A673 (cell line): ENCODE measurements at places on chromosomes 12 and 14.

DNA sequence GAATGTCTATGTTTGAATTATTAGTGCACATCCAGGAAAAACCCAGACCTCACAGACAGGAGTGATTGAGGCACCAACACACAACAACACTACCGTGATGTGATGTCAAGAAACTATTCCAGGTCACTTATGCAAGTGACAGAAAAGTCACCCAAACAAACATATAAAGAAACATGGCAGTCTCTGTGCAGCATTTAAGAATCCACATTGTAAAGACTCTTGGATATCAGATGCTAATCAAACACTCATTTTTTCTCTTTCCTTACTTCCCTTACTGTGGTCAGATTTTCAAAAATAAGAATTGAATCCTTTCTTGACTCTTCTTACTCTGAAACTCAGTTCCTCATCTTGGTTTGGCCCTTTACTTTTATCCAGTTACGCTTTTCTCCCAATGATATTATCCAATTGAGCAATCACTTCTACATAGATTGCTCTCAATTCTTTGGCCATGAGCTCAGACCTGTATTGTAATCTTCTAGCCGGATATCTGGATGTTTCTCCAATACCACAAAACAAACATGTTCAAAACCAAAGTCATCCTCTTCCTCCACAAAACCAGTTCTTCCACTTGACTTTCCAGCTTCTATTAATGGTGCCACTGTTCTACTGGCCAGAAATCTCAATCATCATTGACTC lies 115.4 kb downstream of the DUSP6 start:
- H3K27me3 ChIP-seq, result no peaks in the 10 kb centered on the region
- H3K36me3 ChIP-seq, result no peaks in the 10 kb centered on the region

- DNase-seq, result no peak
- H3K36me3 ChIP-seq, result no peaks in the 10 kb centered on the region
- H3K4me1 ChIP-seq, result no peaks in the 10 kb centered on the region
- no peaks in the 10 kb centered on the region for H3K27me3 ChIP-seq
- H3K27ac ChIP-seq, result no peak overlapping the region
Measured at GRCh38 chr12:115506822-115507559, 770.5 kb downstream of the MED13L start.

DNA sequence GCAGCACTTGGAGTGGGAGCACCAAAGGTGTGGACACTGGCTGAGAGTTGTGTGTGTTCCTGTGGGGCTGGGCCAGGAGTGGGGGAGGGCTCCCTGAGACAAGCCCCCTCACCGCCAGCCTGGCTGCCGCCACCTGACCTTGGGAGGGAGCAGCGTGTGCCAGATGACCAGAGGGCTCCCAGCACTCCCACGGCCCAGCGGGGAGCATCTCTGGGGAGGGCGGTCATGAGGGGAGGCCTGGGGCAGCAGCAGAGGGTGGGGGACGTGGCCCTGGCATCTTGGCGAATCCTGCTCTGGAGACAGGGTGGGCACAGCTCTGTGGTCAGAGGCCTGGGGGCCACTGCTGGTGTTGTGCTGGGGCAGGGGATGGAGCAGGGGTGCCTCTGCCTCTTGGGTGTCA lies 10.7 kb downstream of the CEP170B start:
- no peaks in the 10 kb centered on the region for H3K27me3 ChIP-seq
- no peak overlapping the region for H3K4me3 ChIP-seq
- H3K27ac ChIP-seq, result no peak overlapping the region
- no peaks in the 10 kb centered on the region for H3K36me3 ChIP-seq
- H3K4me1 ChIP-seq, result no peaks in the 10 kb centered on the region

- no peak for DNase-seq
- H3K4me1 ChIP-seq, result no peaks in the 10 kb centered on the region
- H3K27me3 ChIP-seq, result no peaks in the 10 kb centered on the region
- no peak overlapping the region for H3K4me3 ChIP-seq
- no peak overlapping the region for H3K27ac ChIP-seq
- H3K36me3 ChIP-seq, result no peaks in the 10 kb centered on the region
Measured at GRCh38 chr12:105433804-105434203, 103.3 kb downstream of the C12orf75 start.

DNA sequence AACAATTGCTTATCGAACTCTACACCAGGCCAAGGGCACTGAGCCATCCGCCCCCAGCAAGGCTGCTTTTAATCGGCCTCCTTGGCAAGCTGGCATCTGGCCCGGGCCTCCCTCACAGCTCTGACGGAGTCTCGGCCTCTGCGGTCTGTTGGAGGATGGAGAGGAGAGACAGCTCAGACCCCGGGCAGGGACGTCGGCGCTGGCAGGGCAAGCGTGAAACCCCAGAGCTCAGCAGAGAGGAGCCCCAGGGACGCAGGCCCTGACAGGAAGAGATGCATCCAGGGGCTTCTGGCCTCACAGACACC lies 17.5 kb downstream of the CAMKK2 start:
- no peaks in the 10 kb centered on the region for H3K27me3 ChIP-seq
- no peaks in the 10 kb centered on the region for H3K4me1 ChIP-seq
- DNase-seq, result no peak
- no peak overlapping the region for H3K27ac ChIP-seq
- no peak overlapping the region for H3K4me3 ChIP-seq
